CD4-positive, alpha-beta T cell treated with Interleukin-10 for 1 hour (primary cell): ENCODE measurements at places on chromosomes 3 and 15.

- no peak for DNase-seq
These were observed 8.5 kb downstream of the RAB11A start for GRCh38 chr15:65877749-65878148.

GRCh38 chr3:195069501-195070251 is 201.3 kb downstream of the XXYLT1 start:
- DNase-seq: no peak

GRCh38 chr3:100144255-100144866 is 30.1 kb upstream of the FILIP1L start:
- no peak for DNase-seq

- DNase-seq: no peak
These were observed 33.6 kb upstream of the SEC13 start for GRCh38 chr3:10354361-10355015.

GRCh38 chr15:92801774-92802464 is 98.2 kb upstream of the CHD2 start:
- no peak for DNase-seq

- DNase-seq: no peak
These were observed 6.4 kb upstream of the CCDC33 start for GRCh38 chr15:74229686-74230085.

- no peak for DNase-seq
These were observed 222.4 kb upstream of the WNT5A start for GRCh38 chr3:55709411-55710012.

DNA sequence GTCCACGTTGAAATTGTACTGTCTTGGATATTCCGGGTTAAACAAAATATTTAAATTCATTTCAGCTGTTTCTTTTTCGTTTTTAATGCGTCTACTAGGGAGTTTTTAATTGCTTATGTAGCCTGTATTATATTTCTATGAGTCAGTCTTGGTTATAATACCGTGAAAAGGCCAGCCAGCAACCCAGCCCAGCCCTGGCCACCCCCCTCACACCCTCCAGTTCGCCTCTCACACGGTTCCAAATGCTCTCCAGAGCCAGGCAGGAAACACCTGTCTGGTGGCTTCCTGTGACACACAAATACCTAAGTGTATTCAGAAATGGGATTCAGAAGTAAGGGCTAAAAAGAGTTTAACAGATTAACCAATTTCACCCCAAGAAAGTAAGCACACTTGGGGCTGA is 4.4 kb downstream of the SH3BP5 start:
- DNase-seq: peak; percentile 30

GRCh38 chr3:146546366-146546965 is 2.1 kb upstream of the PLSCR1 start:
- DNase-seq: no peak

GRCh38 chr15:48090666-48091065 is 30.1 kb upstream of the SLC24A5 start:
- no peak for DNase-seq

DNA sequence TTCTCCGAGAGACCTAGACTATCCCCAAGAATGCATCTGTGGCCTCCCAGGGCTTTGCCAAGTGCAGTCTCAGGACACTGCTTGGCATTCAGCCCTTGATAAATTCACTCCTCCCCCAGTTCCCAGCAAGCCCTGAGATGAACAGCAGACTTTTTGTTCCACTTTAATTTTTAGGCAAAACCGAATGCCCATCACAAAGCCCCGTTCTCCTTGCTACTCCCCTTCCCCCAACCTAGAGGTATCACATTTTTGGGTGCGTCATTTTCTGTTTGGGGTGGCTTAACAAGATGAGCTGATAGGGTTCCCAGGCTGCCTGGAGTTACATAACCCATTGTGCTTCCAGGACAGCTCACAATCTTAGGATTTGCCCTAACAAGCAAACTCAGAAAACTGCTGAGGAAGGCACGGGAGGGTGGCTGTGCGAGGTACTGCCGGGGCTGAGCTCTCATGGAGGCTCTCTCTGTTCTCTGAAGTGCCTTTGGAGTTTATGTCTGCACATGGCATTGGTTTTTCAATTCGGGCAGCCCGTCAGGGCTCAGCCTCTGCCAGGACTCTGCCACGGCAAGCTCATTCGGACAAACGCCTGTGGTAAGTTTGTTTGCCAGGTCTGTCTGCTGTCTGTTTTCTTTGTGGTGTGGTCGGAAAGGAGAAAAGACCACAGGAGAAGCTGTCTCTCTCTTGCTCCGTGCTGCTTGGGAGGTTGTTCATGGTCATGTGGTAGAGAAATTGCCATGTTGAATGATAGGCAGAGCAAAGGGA is at the start of gene TRAK1:
TRAK1 (plus strand) TSS at position 385 of the 759 bp plus-strand sequence; CDS start at position 498, 113 bp downstream.
- no peak for DNase-seq

- DNase-seq: no peak
These were observed 6.0 kb upstream of the TM2D3 start for GRCh38 chr15:101657968-101658784.
